Activated CD4-positive, alpha-beta memory T cell treated with anti-CD3 and anti-CD28 coated beads for 36 hours (primary cell): ENCODE measurements at places on chromosomes 3 and 15. TPM values are rescaled to one million over a fixed set of nuclear protein-coding genes. Genes with fewer than 3 reads are reported as not detected.

GRCh38 chr15:48946074-48946839 is 17.5 kb downstream of the SHC4 start:
- peaks cover 11% of the 10 kb centered on the region for H3K27me3 ChIP-seq
- no peak for DNase-seq
- H3K27ac ChIP-seq: peak overlapping the region; percentile 11

DNA sequence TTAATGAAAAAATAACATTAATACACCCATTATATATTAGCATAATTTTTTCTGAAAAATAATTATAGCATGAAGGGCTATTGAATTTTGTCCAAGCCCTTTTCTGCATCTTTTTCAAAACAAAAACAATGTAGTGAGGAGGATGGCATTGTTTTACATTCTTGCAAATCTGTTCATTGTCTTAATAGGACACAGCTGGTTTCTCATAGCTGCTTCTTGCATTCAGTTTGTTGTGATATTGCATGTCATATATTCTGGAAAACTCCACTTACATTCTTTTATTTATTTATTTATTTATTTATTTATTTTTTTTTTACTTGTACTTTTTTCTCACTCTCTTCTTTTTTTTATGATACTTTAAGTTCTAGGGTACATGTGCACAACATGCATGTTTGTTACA is 107.4 kb downstream of the NR1D2 start:
- H3K4me1 ChIP-seq: peaks cover 6% of the 10 kb centered on the region
- no peaks in the 10 kb centered on the region for H3K36me3 ChIP-seq
- H3K4me3 ChIP-seq: no peak overlapping the region
- H3K27ac ChIP-seq: no peak overlapping the region
- H3K27me3 ChIP-seq: no peaks in the 10 kb centered on the region

DNA sequence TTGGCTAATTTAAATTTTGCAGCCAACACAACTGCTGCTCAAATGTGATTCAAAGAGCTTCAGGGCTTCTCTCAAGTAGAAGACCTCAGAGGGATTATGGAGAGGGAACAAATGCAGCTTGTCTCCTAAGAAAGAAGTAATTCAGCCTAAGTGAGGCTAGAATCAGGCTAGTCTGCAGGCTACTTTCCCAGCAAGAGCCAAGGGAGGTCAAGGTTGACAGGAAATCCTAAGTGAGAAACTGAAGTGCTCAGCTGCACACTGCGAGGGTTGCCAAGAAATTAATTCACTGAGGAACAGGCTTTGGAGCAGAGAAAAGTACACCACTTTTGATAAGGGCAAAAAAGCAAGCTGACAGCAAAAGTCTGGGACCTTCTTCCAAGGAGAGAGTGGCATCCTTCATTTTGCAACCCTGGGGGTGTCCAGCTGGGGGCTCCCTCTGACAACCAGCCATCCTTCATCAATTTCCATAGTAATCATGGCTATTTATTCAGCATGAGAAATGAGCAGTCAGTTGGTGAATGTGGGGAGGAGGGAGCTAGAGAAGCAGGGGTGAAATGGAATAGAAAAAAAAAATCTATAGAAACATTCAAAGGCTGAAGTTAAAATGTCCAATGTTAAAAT is 646.4 kb upstream of the ADAMTS9 start:
- no peak overlapping the region for H3K27ac ChIP-seq
- DNase-seq: no peak
- H3K36me3 ChIP-seq: no peaks in the 10 kb centered on the region
- H3K4me3 ChIP-seq: no peak overlapping the region
- no peaks in the 10 kb centered on the region for H3K27me3 ChIP-seq
- H3K4me1 ChIP-seq: no peaks in the 10 kb centered on the region

DNA sequence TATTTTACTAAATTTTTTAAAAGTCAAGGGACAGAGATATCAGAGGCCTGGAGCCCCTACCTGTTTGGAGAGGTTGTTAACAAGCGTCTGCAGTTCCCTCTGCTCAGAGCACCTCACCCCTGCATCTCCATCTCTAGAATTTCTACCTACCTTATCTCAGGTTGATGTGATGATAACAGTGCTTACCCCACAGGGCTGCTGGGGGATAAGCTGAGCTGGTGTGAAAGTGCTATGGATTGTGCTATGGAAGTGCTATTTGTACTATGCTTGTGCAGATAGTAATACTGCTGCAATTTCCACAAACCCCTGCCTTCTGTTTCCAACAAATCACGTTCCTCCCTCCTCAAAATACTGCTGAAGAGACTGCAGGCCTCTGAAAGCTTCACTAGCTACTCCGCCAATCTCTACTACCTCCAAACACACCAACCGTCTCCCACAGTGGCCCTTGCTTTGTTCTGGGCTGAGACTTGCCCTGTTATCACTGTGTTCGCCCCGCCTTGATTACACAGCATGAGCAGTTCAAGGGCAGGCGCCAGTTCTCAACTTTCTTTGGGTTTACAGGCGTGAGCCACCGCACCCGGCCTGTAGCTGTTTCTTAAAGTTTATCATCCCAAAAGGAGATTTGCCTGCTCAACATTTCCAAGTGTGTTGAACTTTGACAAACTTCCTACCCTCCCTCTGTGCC is 28.4 kb upstream of the PARL start:
- no peak for DNase-seq
- no peak overlapping the region for H3K27ac ChIP-seq
- no peaks in the 10 kb centered on the region for H3K36me3 ChIP-seq

- H3K27me3 ChIP-seq: no peaks in the 10 kb centered on the region
- H3K4me3 ChIP-seq: no peak overlapping the region
- H3K36me3 ChIP-seq: no peaks in the 10 kb centered on the region
- no peak for DNase-seq
- no peak overlapping the region for H3K27ac ChIP-seq
Observed at GRCh38 chr3:86973440-86973839, 17.5 kb downstream of the VGLL3 start.

DNA sequence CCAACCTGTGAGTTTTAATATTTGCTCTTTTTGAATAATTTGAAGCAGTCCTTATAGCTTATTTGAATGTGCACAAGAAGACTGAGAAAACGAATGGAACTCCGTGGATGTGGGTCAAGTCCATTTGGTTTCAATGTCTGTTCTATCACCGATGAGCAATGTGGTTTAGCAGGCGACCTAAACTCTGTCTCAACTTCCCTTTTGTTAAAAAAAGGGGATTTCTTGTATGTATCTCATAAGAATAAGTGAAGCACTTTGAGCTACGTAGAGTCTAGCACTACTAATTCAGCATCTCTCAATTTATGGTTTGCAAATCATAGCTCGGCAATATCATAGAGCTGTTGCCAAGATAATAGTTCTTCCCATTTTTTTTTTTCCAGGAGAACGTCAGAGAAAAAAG is 4.6 kb upstream of the SKIL start:
- H3K36me3 ChIP-seq: no peaks in the 10 kb centered on the region
- H3K4me3 ChIP-seq: no peak overlapping the region
- no peak overlapping the region for H3K27ac ChIP-seq

DNA sequence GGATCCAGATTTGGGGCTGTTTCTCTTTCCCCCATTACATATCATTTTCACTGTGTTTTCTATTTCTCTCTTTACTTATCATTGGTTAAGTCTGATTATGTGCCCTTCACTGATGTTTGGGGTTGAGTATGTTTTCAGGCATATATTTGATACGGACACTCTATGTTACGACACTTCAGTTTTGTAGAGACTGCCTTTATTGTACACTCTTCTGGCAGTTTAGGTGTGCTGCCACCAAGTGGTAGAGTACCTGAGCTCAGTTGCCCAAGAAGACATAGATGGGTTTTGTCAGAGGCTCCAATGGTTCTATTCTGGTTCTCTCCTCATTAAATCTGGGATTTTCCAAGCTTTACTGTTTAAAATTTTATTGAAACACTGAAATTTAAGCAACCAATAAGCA is 255.0 kb upstream of the ROPN1 start:
- no peak overlapping the region for H3K4me3 ChIP-seq
- peaks cover 8% of the 10 kb centered on the region for H3K27me3 ChIP-seq
- no peak for DNase-seq

- H3K4me1 ChIP-seq: peaks cover 5% of the 10 kb centered on the region
- H3K36me3 ChIP-seq: no peaks in the 10 kb centered on the region
- no peaks in the 10 kb centered on the region for H3K27me3 ChIP-seq
Observed at GRCh38 chr3:42067326-42067725, 23.8 kb upstream of the TRAK1 start.

Gene CHRM5
- total RNA-seq: not detected

DNA sequence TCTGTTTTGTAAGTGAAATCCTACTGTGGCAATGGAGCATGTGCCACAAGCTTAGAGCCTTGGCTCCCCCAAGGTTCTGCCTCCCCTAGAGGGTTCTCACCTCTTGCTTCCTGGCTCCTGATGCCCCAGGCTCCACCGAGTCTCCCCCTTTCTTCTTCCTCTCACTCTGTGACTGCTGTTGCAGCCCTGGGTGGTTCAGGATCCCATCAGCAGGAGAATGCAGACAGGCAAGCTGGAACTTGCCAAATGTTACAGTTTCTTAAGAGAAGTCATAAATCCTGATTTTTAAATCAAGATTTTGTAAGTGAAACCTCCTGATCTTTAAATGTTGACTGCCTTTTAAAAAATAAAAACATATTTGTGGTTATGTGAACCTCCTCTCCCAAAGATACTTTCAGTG is 133.9 kb downstream of the CCNL1 start:
- H3K27ac ChIP-seq: no peak overlapping the region
- no peak overlapping the region for H3K4me3 ChIP-seq
- peaks cover 3% of the 10 kb centered on the region for H3K27me3 ChIP-seq
- no peaks in the 10 kb centered on the region for H3K36me3 ChIP-seq

- no peaks in the 10 kb centered on the region for H3K4me1 ChIP-seq
- no peaks in the 10 kb centered on the region for H3K27me3 ChIP-seq
- H3K36me3 ChIP-seq: no peaks in the 10 kb centered on the region
- peak; percentile 22 for DNase-seq
Observed at GRCh38 chr15:87604857-87605446, 651.6 kb downstream of the NTRK3 start.

DNA sequence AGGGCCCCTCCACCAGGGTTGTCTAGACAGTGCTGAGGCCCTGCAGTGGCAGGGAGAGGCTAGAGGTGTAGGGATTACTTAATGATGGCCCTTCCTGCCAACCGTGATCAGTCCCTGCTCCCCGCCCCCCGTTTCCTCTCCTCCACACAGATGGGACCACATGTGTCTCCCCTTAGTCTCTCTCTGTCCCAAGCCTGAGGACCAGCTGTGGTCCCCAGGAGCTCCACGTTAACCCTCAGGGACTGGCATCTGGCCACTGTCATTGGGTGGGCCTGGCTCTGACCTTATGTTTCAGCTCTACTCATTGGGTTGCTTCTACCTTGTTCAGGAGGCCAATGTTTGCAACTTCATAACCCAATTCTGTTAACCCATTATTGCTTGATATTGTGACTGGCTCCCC is 6.0 kb upstream of the ALPK3 start:
- H3K27me3 ChIP-seq: peaks cover 10% of the 10 kb centered on the region
- peaks cover 5% of the 10 kb centered on the region for H3K4me1 ChIP-seq
- no peak overlapping the region for H3K4me3 ChIP-seq

Gene CELSR3
- 6.9 TPM for total RNA-seq

Gene LMAN1L
- total RNA-seq: not detected

DNA sequence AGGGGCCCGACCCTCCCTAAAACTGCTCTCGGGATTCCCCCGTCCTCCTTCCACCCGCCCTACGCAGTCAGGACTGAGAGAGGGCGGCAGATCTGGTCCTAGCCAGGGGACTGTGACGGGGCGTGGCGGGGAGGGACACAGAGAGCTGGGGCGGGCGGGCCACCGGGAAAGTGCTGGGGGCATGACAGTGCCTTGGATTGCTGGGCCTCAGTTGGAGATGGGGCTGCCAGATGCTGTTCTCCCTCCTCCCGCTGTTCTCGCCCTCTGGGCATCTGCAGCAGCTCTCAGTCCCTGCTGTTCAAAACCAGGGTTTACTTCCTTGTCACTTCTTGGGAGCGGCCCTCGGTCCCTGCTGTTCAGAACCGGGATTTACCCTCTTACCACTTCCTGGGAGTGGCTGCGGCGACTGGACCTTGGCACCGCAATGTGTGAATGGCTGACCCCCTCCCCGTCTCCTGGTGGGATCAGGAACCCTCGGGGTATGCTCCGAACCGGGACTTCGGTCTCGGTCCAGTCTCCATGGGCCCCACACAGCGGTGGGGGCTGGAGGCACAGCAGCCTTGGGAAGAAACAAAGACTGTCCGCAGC is 1.8 kb upstream of the RPP25 start:
- peaks cover 50% of the 10 kb centered on the region for H3K4me1 ChIP-seq
- DNase-seq: peak; percentile 22
- no peaks in the 10 kb centered on the region for H3K36me3 ChIP-seq
- no peak overlapping the region for H3K27ac ChIP-seq
- no peak overlapping the region for H3K4me3 ChIP-seq

DNA sequence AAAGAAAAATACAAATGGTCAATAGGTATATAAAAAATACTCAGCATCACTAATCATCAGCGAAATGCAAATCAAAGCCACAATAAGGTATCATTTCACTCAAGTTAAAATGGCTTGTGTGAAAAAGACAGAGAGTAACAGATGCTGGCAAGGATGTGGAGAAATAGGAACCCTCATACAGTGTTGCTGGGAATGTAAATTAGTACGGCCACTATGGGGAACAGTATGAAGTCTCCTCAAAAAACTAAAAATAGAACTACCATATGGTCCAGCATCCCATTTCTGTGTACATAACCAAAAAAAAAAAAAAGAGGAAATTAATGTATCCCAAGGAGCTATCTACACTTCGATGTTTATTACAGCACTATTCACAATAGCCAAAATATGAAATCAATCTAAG is 98.1 kb upstream of the TGFBR2 start:
- H3K4me1 ChIP-seq: peaks cover 13% of the 10 kb centered on the region
- H3K4me3 ChIP-seq: no peak overlapping the region
- no peaks in the 10 kb centered on the region for H3K36me3 ChIP-seq
- H3K27ac ChIP-seq: no peak overlapping the region
- no peak for DNase-seq

GRCh38 chr3:124467980-124468902 is 262.0 kb upstream of the UMPS start:
- peak; percentile 46 for DNase-seq
- H3K36me3 ChIP-seq: no peaks in the 10 kb centered on the region
- H3K4me3 ChIP-seq: no peak overlapping the region
- H3K4me1 ChIP-seq: no peaks in the 10 kb centered on the region
- peaks cover 18% of the 10 kb centered on the region for H3K27me3 ChIP-seq

DNA sequence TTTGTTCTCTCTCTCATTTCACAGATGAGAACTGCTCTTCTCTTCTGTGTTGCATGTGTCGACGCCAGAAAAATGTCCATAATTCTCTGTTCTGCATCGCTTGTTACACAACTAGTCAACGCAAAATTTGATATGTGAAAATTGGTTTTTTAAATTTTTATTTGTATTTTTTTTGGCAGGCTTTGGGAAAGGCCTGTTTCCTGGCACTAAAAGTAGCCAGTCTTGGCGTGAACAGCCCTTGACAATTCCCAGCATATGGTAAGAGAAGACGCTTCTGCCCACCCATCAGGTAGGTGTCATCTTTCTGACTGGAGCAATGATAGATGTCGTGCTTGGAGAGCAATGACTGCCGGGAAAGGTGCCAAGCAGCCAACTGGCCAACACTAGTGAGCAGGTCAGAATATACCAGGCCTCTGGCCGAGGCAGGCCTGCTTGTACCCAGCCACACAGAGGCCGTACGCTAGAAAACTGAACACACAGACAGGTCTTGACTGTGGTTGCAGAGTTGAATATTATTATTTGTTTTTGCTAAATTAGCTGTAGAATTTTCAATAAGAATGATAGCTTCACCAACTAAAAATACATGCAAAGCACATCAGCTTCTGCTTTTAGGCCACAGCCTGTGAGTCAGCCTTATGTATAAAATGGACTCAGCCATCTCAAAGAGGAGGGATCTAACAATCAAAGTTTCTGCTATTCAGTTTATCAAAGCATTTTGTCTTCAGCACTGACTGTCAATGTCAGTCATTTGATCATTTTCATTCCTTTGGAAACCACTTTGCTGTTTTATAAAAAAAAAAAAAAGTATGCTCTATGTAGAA is 837.5 kb downstream of the MCTP2 start:
- H3K4me3 ChIP-seq: no peak overlapping the region
- no peak for DNase-seq
- no peaks in the 10 kb centered on the region for H3K4me1 ChIP-seq
- H3K27me3 ChIP-seq: no peaks in the 10 kb centered on the region
- H3K36me3 ChIP-seq: no peaks in the 10 kb centered on the region
